H7 (cell line): ENCODE measurements at places on chromosomes 7 and 10.

- no peak for DNase-seq
These were observed 38.7 kb upstream of the GSAP start for GRCh38 chr7:77454802-77455201.

DNA sequence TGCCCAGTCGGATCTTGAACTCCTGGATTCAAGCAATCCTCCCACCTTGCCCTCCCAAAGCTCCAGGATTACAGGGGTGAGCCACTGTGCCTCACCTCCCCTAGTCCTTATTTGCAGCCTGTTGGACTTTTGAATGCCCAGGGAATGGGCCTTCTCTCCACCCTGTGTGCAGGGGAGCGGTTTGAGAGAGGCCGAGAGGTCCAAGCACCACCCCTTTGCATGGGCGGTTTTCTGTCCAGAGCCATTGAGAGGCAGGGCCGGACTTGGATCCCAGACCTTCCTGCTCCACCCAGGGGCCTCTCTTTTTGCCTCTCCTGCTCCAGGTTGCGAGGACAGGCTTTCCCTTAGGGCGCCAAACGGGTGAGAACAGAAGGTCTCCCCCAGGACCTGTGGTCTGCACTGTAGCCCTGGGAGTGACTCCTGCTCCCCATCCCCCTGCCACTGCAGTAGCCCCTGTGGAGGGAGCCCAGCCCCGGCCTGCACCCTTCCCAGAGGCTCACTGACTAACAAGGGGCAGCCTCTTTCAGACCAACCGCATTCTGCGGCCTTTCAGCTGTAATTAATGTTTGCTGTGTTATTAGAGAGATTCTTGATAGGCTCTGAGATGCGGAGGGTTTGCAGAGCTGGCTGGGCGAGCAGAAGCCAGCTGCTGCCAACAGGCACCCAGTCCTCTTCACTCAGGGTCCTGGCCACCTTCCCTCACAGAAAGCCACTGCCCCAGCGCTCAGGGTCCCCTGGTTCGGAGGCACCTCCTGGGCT lies 57.9 kb downstream of the ELFN1 start:
- DNase-seq, result no peak

DNA sequence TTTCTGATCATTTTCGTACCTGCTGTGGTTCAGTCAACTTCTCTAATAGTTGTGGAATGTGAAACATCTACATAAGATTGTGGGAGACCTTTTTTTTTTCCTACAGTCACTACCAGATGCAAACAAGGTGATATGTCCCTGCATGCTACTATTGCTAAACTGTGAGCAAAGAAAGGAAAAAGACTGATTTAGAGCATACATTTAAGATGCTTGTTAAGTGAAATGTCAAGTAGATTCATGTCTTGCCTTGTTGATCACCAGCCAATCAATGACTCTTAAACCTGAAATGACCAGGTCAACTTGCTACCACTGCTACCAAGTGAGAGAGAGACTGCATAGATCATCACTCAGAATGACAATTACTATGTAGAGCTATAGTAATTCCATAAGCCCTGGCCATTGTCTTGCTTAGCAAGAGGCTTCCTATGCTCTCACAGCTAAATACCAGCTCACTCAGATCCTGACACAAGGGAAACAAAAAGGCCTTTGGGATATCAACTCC lies 84.3 kb upstream of the SKAP2 start:
- DNase-seq, result peak; percentile 61

DNA sequence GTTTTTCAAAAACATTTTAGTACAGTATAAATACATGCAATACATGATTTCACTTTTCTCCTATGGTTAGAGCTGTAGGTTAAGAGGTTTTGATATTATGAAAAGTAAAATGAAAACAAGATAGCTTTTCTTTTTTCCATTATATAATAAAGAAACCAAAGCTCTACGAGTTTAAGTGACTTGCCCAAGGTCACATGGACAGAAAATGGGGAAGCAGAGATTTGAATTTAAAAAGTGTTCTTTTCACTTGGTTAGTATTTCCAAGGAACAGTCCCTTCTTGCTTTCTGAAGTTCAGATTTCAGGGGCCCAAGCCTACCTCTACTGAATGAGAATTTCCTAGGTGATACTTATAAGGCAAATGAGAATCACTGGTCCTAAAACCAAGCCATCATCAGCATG lies 13.2 kb upstream of the MAP3K8 start:
- DNase-seq, result no peak

- DNase-seq, result no peak
These were observed 31.2 kb upstream of the PLEKHA1 start for GRCh38 chr10:122343135-122343800.

DNA sequence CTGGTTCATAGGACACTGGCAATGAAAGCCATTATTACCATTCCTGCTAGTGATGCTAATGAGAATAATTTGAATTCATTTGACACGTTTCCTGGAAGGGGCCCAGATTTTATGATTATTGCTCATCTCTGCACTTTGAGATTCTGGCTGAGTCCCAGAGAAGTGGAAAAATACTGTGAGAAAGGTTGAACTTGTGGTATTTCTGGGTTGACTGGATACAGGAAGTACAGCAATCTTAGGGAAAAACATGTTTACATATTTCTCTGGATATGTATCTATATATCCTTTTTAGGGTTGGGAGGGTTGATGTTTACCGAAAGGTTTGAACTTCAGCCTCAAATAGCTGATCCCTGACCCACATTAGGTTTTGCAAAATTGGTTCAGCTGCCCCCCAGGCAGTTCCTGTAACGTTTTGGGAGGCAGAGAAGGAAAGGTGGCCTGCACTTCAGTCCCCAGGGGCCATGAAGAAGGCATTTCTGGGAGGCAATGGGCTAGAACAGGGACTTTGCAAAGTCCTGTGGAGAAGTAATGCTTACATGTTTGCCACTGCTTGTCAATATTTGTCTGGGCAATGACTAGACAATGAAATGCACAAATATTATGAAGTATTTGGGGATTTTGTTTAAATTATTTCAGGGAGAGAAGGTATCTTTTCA lies 253.7 kb upstream of the PITRM1 start:
- DNase-seq, result no peak

- DNase-seq, result peak; percentile 5
These were observed 18.8 kb downstream of the TMEM196 start for GRCh38 chr7:19754521-19755116.

DNA sequence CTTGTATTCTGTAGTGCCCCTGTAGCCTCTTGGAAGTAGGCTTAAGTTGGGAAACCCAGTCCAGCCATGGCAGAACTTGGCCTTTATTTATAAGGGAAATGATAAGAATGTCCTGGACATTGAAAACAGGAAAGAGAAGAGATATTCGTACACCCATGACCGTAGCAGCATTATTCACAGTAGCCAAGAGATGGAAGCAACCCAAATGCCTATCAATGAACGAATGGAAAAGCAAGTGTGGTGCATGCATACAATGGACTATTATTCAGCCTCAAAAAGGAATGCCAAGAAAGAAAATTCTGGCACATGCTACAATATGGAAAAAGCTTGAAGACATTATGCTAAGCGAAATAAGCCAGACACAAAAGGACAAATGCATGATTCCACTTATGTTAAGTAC lies 315.3 kb downstream of the CXCL12 start:
- no peak for DNase-seq

DNA sequence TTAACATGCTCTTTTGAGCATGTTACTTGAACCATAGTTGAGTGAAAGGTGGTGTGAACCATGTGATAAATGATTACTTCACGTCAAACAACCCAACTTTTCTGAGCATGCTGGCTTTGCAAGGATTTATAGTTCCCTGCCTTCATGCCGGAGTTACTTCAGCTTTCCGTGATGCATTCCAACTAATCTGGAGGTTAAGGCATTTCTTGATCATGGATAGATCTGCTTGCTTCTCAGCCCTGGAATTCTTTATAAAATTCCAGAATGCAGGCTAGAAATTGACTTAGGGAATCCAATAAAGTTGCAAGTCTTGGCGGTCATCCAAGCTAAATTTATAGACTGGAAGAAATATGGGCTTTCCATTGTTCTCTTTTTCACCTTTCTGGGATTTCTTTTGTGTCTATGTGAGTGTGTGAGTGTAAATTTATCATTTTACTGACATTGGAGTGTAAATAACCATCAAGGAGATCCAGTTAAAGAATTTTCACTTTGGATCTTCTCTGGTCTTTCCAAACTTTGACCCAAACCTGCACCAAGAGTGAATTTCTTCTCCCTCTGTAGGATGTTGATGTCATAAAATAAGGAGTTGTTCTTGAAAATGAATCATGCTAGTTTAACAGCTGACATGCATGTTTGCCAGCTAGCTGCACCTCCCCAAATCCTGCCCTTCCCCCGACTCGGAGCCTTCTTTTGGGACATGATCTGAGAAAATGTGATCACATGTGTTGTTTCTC lies 289.0 kb downstream of the TWIST1 start:
- DNase-seq, result no peak

DNA sequence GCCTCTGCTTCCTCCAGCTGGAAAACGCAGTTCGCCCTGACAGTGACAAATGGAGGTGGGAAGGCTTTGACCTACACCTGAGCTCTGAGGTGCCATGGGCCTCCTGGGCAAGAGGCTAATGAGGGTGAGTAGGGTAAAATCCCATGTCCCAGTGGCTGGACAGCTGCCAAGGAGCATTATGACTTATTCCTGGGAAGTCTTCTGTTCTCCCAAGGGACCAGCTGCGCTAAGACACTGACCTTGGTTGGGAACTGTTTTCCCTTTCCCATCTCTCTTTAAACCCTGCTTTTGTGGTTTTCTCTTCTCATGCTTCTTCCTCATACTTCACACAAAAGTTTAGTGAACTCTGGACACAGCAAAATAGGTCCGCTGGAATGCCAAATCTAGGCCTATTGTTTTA lies 72.6 kb downstream of the COPG2 start:
- no peak for DNase-seq

DNA sequence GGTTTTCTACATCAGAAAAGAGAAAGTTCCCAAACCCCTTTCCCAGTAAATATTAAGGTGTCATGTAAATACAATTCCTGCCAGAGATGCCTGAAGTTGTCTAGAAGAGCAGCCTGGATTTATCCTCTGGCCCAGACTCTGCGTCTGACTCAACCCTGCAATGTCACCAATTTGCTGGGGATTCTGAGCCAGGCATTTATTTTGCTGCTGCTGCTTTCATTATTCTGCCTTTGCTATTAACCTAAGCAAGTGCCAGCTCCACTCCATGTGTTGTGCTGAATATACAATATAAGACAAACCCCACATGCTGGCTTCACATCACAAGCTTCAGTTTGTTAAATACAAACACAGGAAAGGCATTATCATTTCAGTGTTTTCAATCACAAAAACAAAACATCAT lies 59.1 kb downstream of the ELAPOR2 start:
- no peak for DNase-seq

DNA sequence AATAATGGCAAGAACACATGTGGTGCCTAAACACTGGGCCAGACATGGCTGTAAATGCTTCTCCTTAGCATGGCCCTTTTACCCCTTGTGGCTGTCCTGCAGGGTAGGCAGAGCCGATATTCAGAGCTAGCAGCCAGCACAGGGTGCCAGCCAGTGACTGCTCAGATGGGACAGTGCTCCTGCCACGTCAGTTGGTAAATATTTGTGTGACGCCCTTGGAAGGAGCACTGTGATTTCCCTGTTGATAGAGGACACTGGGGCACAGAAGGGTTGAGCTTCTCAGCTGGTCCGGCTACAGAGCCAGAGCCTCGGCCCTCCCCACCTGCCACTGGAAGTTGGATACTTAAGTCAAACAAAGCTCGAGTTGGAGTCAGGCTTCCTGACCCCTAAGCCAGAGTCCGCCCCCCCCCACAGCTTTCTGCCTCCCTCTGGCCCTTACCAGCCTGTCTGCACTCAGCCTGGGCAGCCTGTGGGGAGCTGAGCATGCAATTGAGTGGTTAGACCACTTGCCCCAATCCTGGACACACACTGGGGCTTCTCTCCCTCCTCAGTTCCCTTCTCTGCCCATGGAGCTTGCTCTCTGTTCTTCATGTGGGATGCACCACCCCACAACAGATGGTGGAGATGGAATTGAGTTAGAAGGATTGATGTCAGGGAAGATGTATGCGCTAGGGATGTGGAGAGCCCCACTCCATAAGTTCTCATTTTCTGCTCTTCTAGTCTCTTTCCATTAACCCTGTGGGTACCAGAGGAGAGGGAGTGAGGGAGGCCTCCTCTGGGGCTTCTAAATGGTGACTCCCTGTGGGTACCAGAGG lies 350.8 kb downstream of the PLXNA4 start:
- DNase-seq, result no peak

DNA sequence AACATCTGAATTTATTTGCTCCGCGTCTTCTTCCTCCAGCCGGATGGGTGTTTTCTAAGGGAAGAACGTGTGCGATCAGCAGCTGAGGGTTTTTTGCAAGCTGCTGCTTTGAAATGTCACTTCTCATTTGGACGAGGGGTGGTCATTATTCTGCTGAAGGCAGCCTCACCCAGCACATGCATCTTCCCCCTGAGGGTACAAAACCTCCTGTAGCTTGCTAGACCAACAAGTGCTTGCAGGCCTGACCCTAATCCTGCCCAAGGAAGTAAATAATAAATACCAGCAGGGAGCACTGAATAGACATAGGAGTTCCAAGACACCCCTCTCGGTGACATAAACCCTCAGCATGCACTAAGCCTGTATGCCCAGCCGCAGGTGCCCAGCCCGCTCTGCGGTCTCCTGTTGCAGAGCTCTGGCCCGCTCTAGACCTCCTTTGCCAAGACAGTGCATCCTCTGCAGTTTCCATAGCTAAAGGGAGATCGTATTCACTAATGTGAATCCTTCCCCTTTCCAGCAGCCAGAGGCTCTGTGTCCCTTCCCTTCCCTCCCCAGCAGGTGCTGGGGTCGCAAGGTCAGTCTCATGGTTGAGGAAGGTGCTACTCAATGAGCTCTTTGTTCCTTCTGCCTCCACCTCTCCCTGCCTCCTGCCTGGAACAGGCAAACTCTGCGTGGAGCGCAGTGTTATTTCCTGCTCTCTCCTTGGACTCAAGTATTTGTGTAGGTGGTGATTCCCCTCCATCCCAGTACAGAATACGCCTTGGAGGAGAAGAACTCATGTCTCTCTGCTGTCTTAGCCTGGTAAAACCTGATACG lies 36.6 kb downstream of the SBDS start:
- DNase-seq, result no peak

DNA sequence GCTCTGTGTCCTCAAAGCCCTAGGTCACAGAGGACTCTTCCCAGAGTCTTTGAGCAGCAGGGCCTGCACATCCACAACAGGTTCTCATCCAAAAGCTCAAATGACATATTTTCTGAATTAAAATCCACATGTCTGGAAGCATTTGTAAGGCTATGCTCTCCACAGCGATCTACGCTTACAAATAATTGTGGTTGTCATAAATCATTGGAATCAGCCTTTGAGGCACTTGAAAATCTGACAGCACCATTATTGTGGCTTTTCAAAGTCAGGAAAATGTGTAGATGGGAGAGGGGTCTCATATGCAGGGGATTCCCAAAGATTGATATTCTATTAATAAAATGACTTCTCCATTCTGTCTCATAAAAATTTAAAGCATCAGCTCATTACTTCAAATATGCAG lies 16.3 kb downstream of the GPR26 start:
- DNase-seq, result no peak

GRCh38 chr7:138838166-138838565 lies 40.2 kb upstream of the ATP6V0A4 start:
- peak; percentile 53 for DNase-seq

GRCh38 chr7:74464931-74465886 lies 11.5 kb downstream of the GTF2IRD1 start:
- DNase-seq, result no peak
